ENCODE measurements at places on chromosomes 11 and 22.

DNA sequence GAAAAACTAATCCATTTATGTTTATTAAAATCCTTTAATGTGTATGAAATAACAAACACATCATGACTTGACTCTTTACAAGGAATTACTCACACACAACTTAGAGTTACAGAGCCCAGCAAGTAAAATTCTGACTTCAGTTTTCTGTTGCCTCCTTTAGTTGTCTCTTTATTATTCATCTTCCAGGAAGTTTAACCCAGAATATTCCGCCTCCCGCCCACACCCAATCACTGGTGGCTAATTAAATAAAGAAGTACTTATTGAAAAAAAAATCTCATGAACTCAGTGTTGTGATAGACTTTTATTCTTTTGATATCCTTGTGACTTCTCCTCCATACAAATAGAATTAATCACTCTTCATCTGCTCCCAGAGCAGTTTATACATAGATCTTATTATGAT lies 61.9 kb downstream of the MUC15 start:
- no peak for DNase-seq

DNA sequence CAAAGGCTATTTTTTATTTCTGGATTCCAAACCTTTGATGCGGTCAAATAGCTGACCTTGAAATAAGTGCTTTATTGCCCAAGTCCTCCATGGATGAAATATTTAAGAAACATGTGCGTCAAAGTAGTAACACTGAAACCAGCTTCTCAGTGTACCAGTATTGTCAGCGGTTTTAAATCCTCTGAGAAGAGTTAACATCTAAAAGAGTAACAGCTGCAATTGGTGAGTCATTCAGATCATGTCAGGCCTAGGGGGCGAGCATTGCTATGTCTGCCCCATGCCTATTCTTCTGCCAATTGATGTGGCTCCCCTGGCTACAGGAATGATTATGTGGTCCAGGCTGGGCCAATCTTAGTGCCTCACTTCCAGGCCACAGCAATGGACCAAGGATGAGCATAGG lies 263.3 kb upstream of the SORL1-AS1 start:
- no peak for DNase-seq

DNA sequence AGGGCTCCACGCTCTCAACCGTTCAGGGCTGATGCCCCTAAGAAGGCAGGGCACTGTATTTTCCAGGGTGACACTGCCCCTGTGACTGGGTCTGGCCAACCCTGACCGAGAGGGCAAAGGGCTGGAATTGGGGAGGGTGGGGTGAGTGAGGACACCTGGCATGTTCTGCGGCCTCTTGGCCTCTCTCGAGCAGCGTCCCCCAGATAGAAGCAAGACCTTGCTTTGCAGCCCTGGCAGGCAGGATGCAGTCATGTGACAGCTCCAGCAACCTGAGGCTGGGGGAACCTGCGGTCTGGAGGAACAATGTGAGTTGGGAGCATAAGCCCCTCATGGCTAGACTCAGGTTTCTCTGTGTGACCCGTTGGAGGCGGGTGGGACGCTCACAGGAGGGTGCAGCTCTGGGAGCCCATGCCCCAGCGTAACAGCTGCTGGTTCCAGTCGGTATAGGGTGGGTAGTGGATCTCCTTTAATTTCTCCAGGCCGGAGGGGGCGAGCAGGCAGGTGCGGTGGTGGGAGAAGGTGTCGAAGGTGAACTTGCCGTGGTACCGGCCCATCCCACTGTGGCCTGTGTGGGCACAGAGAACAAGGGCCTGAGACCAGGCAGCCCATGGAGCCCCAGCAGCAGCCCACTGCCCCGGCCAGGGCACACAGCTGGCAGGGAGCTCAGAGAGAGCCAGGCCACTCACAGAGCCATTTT lies 11.4 kb downstream of the ALDH3B2 start:
- no peak for DNase-seq

DNA sequence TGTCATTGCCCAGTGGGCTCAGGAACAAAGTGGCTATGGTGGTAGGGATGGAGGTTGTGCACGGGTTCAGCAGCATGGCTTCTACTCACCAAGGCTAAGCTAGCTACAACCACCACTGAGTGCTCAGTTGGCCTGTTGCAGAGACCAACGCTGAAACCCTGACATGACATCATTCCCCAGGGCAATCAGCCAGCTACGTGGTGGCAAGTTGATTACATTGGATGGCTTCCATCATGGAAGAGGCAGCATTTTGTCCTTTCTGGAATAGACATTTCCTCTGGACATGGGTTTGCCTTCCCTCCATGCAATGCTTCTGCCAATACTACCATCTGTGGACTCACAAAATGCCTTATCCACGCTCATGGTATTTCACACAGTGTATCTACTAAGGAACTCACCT lies 634.3 kb downstream of the OPCML start:
- no peak for DNase-seq

- DNase-seq = no peak
Measured at GRCh38 chr11:18709414-18709813, 10.8 kb downstream of the TMEM86A start.
